Stimulated activated CD4-positive, alpha-beta T cell treated with anti-CD3 and anti-CD28 coated beads, Interleukin-2, amount 100 ng/mL, for 24 hours (primary cell): ENCODE measurements at places on chromosomes 6 and 20.

DNA sequence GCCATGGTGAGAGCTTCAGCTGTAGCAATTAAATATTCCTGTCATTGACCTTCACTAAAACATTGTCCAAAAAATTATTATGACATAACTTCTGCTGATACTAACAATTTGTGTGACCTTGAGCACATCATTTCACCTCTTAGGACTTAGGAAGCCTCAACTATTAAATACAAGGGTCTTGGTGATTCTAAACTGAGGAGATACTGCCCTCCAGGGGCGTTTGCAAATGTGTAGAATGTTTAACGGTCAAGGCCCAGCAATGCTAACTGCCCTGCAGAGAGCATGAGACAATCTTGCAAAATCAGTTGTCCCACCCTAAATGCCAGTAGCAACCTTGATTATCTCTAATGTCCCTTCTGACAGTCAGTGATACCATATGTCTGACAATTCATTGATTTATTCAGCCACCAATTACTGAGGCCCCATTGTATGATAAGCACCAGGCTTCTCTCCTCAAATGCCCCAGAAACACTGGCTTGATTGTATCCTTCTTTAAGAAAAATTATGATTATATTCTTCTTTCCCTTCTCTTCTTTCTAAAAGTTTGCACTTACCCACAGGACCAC lies 284.1 kb upstream of the PLN start:
- no peak for DNase-seq

DNA sequence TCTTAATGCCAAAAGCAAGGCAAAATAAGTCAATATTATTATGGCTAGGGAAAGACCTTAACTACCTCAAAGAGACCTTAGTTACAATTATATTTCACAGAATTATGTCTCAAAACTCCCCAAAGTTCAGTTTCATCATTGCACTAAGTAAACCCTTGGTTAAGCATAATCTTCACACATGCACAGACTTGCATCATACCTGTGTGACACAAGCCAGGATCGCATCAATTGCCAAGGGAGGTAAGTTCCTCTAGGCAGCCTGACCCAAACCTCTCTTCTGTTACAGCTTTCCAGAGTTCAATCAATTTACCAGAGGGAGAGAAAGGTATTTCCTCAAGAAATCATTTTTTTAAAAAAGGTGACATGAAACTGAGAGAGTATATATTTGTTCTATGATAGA lies 31.9 kb upstream of the PRSS35 start:
- no peak for DNase-seq

DNA sequence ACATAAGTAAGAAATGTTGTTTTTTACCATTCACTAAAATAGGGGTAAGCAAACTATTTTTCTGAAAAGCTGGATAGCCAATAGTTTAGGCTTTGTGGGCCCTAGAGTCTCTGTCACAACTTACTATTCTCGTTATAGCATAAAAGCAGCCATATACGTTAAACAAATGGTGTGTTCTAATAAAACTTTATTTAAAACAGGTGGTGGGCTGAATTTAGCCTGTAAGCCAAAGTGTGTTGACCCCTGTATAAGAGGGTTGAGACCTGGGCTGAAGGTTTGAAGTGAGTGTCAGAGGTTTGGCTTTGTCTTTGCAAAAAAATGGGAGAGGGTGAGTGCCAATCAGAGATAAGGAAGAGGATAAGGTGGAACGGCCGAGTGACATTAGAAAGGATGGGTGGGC lies 197.2 kb downstream of the RNF144B start:
- DNase-seq = no peak

DNA sequence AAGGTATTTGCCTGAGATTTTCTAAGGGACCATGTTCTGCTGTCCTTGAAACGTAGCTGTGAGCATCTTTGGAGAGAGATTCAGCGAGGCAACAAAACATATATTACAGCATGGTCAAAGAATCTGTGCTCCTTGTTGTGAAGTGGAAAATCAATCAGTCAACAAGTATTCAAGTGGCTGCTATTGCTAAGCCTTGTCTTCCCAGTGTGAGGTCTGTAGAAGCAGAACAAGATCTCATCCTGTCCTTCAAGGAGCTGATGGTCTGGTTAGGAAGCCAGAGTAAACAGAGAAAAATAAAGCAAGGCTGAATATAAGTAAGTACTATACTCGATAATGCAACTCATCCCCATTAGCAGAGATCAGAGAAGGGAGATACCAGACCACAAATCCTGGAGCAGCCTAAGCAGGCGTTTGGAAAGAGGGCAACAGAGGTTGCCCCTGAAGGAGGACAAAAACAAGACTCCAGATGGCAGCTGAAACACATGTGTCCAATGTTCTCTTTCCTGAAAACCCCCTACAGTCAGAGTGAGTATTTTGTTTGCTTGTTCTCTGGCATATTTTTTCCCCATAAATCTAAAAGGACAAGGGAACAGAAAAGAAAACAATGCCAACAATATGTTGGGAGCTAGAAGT lies 392.0 kb downstream of the SYNE1 start:
- no peak for DNase-seq

- no peak for DNase-seq
These were observed 87.9 kb downstream of the PDE10A start for GRCh38 chr6:165575158-165575549.

GRCh38 chr6:100176311-100176950 lies 182.4 kb upstream of the MCHR2 start:
- DNase-seq = no peak

DNA sequence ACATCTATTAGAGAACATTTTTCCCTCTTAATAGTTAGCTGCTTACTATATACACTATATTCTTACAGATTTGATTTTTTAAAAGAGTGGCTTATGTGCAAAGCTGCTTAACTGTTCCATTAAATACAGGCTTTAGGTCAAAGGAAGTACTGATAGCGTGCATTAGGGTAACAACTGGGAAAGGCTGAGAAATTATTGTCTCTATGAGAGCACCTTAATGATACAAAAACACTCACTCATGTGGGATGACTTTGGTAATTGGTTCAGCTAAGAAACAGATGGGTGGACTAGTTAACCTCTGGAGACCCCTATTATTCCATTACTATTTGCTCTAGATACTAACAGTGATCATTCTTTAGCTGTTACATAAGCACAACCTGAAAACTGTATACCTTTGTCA lies 4.0 kb downstream of the DCDC2 start:
- DNase-seq = no peak

DNA sequence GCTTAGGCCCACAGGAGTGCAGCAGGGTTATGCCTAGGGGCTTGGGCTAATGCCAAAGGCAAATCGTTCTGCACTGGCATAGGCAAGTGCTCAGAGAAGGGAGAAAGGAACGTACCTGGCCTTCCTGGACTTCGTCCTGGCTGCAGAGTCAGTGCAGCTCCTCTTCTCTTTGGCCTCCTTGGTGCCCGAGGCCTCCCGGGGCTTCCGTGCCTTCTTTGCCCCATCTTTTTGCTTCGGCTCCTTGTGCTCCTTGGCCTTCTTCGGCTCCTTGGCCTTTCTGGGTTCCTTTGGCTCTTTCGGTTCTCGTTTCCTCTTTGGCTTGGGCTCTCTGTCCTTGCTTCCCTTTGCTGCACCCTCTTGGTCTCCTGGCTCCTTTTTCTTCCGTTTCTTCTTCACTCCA lies 85.2 kb downstream of the CHD6 start:
- DNase-seq = no peak

GRCh38 chr6:28940294-28940857 lies 16.6 kb upstream of the TRIM27 start:
- peak; percentile 59 for DNase-seq

GRCh38 chr6:35496841-35497570 lies at the start of gene TEAD3:
Gene TEAD3 (minus strand): TSS chr6:35497079.
- peak; percentile 64 for DNase-seq

- no peak for DNase-seq
These were observed 759.8 kb upstream of the CITED2 start for GRCh38 chr6:140134224-140134623.

DNA sequence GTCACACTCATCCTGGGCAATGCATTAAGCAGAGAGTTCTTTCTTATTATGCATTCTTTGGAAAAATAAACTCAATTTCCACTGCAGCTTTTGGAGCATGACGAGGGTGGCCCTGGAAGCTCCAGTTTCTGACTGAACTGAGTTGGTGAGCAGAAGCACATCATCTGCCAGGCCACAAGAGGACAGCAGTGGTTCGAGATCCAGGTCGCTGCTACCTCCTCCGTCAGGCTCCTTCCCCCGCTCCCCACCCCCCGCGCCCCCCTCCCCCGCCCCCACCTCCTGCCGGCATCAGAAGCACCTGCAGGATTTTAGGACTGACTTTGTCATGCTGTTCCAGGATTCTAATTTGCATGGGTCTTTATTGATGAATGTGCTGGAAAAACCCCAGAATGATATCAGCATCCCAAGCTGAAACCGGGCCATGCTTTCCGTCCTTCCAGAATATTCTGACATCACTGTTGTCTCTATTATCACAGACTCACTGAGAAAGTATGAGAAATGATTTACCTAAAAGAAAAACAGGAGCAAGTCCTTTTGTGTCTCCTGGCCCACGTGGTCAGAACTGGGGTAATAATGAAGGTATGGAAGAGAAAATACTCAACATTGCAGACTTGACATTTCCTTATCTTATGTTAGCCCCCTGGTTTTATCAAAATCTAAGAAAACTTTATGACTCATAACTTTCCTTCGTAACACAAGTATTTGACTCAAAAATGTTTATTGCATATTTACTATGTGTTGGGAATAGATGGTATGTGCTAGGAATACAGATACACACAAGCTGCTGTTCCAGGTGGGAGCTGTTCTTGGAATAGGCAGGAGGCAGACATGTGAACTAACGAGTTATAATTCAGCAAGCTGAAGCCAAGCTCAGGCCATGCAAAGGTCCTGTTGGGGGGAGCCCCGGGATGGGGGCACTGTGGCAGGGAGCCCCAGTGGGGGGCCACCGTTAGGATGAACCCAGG lies 220.2 kb upstream of the EXOC2 start:
- DNase-seq = peak; percentile 5

DNA sequence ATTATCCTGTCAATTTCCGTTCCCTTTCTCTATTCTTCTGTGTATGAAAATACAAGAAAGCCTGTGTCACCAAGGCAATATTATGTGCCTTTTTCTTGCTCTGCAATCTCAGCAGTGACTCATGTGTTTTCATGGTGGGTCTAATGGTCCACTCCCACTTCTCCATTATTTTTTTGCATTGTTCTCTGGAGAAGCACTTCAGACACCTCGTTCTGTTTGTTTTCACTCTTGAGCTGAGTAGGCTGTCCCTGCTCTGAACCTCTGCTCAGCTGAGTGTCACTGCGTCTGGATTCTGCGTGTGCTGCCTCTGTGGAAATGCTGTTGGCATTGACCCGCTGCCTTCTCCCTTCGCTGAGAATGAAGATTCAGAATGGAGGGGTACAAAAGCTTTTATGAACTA lies 230.6 kb downstream of the TMEM242 start:
- DNase-seq = no peak

- DNase-seq = no peak
These were observed 8.4 kb upstream of the RNF182 start for GRCh38 chr6:13916230-13916944.
